ENCODE measurements at places on chromosomes 4 and X.

DNA sequence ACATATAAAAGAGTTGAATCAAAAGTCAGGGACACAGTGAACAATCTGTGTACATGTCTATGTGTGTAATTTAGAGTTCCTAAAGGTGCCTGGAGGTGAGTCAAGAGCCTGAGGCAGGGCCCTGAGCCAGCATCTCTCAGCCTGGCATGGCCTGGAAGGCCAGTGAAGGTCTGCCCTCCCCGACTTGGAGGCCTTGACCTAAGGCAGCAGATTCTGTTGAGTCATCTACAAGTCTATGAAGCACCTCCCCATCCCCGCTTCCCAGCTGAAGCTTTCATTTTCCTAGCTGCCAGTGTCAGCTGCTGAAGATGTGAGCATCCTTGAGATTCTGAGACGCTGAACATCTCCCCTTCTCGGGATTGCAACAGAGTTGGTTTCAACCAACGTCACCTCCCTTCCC, 583.9 kb downstream of the BCOR start:
- no peak for DNase-seq

DNA sequence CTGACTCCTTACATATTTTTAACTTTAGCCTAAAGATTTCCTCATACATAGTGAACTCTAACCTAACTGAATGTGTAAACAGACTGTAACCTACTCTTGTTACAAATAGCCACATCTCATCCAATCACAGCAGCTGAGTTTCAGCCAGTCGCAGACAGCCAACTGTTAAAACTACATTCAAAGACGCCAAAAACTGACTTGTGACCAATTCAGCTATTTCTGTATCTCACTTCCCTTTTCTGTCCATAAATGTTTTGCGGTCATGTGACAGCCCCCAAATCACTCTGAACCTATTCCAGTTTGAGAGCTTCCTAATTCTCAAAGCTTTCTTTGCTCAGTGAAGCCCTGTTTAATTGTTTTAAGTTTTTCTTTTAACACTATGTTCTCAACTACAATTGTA, 2731.9 kb downstream of the ARAP2 start:
- DNase-seq: no peak

DNA sequence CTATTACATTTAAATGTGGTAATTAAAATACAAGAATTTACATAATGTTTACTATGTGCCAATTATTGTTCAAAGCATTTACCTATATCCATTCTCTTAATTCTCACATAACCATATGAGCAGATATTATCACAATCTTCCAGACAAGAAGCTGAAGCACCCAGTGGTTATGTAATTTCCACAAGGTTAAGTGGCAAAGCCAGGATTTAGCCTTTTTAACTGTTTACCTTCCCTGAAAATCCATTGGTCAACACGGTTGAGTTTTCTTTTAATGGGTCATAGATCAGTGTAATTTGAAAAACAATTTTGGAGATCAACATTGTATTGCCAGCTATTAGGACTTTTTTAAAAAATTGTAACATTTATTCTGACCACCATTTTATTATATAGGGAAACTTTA, 11.4 kb downstream of the HSPA4L start:
- DNase-seq: no peak

GRCh38 chrX:142084611-142085010, 120.5 kb downstream of the MAGEC2 start:
- no peak for DNase-seq

GRCh38 chr4:45472490-45472889, 651.4 kb downstream of the GABRG1 start:
- DNase-seq: no peak

All from AG09309 (cell line).